Substantia nigra (tissue), 51 donors: ENCODE measurements at places on chromosomes 13 and 19.

DNA sequence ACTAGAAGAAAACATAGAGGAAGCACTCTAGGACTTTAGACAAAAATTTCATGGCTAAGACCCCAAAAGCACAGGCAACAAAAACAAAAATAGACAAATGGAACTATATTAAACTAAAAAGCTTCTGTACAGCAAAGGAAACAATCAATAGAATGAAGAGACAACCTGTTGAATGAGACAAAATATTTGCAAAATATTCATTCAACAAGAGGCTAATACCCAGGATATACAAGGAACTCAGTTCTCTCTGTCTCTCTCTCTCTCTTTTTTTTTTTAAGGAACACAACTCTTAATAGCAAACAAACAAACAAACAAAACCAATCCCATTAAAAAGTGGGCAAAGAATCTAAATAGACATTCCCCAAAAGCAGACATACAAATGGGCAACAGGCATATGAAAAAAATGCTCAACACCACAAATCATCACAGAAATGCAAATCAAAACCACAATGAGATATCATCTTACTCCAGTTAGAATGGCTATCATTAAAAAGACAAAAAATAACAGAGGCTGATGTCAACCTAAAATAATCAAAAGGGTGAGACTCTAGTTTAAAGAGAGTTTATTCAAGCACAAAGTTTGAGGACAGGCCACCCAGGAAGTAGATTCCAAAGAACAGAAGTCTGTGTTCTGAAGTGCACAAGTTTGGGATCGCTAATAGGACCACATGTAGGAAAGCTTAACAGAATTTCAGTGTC, 27.1 kb upstream of the SLC7A9 start:
- DNase-seq = no peak

GRCh38 chr19:57720878-57721277, 6.5 kb downstream of the ZNF671 start:
- DNase-seq = no peak

GRCh38 chr13:108056278-108056677, 159.1 kb downstream of the LIG4 start:
- DNase-seq = no peak

- no peak for DNase-seq
Measured at GRCh38 chr19:52673014-52673413, 34.9 kb upstream of the ZNF83 start.

GRCh38 chr13:112877539-112877938, 91.5 kb upstream of the MCF2L start:
- DNase-seq = no peak

- no peak for DNase-seq
Measured at GRCh38 chr19:31963746-31964145, 381.7 kb upstream of the ZNF507 start.

DNA sequence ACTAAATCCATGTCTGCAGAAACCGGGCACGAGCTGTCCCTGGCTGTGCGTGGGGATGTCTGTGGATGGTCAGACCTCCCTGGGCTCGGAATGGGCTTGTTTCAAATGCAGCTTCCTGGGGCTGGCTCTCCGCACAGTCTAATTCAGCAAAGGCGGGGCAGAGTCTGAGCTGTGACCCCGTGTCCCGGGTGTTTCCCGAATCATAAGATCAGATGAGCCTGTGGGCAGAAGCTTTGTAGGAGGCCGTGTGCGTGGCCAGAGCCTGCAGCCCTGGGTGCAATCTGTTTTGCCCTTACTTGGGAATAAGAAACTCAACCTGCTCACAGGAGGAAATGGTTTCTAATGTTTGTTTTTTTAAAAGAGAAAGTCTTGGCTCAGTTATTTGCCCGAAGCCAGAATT, 13.9 kb upstream of the GNA11 start:
- DNase-seq = no peak

GRCh38 chr13:30572859-30573275, 44.9 kb upstream of the USPL1 start:
- DNase-seq = no peak

DNA sequence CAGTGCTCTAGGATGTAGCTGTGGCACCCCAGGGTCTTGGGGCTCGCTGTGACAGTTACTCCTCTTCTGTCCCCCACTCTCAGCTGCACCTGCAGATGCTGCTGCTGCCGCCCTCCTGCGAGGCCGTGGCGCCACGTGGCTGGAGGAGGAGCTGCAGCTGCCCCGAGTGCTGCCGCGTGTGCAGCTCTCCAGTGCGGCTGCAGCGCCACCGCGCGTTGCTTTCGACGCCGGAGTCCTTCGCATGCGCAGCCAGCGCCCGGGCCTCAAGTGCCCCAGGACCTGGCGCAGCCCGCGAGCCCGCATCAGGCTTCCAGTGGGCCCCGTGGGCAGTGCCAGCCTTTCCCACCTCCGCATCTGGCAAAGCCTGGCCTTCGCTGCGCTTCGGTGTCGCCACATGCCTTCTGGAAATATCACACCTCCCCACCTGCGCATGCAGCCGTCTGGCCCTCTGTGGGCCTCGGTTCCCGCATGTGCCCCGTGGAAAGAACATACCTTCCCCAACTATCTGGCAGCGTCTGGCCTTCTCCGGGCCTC, 692 bp upstream of the ZNF580 start:
- DNase-seq = peak; percentile 51

- peak; percentile 17 for DNase-seq
Measured at GRCh38 chr19:30666301-30666803, 294.2 kb downstream of the ZNF536 start.

GRCh38 chr19:33805313-33805712, 8.6 kb downstream of the KCTD15 start:
- no peak for DNase-seq

GRCh38 chr13:67008075-67008668, 222.0 kb downstream of the PCDH9 start:
- no peak for DNase-seq

- DNase-seq = no peak
Measured at GRCh38 chr13:22427066-22427465, 753.7 kb upstream of the SGCG start.

DNA sequence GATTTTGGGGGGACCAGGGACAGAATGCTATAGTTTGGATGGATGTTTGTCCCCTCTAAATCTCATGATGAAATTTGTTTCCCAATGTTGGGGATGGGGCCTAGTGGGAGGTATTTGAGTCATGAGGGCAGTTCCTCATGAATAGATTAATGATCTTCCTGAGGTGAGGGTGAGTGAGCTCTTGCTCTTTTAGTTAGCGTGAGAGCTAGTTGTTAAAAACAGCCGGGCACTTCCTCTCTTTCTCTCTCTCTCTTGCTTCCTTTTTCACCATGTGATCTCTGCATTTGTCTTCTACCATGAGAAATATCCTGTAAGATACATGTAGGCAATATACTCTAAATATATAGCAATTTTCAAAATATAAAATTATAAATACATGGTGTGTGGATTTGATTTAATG, 290.8 kb upstream of the PCDH9 start:
- DNase-seq = no peak

DNA sequence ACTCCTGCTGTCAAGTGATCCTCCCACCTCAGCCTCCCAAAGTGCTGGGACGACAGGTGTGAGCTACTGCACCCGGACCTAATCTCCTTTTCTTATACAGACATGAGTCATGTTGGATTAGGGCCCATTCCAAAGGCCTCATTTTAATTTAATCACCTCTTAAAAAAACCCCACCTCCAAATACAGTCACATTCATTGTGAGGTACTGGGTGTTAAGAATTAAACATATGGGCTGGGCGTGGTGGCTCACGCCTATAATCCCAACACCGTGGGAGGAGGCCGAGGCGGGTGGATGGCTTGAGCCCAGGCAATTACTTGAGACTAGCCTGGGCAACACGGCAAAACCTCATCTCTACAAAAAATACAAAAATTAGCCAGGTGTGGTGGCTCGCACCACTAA, 46.6 kb downstream of the PIN1 start:
- no peak for DNase-seq

- no peak for DNase-seq
Measured at GRCh38 chr13:110424569-110425443, 117.7 kb downstream of the COL4A2 start.

- no peak for DNase-seq
Measured at GRCh38 chr13:62057286-62057685, 641.6 kb upstream of the PCDH20 start.

- DNase-seq = no peak
Measured at GRCh38 chr13:112447761-112448603, 71.8 kb downstream of the SPACA7 start.

GRCh38 chr13:46666727-46667456, 113.9 kb downstream of the LRCH1 start:
- no peak for DNase-seq

- no peak for DNase-seq
Measured at GRCh38 chr13:60032851-60033250, 130.9 kb downstream of the DIAPH3 start.

- no peak for DNase-seq
Measured at GRCh38 chr13:53285896-53286430, 257.4 kb downstream of the OLFM4 start.

DNA sequence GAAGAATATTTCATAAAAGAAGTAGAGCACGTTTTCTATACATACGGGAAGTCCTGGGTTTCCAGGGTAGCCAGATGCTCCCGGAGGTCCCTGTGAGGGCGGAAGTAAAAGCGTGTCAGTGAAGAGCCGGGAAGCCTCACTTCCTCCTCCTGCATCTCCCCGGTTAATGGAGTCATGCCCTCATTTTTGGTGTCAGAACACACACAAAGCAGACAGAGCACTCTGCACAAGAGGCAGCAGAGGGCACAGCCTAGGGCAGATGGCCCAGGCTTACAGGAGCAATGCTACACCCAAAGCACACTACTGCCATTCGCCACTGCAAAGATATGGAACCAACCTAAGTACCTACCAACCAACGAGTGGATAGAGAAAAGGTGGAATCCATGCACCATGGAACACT, 94.4 kb downstream of the COL4A1 start:
- DNase-seq = no peak

- no peak for DNase-seq
Measured at GRCh38 chr19:39021063-39021462, 11.3 kb downstream of the FBXO27 start.

- peak; percentile 73 for DNase-seq
Measured at GRCh38 chr19:16467581-16467980, 4.2 kb downstream of the EPS15L1 start.

DNA sequence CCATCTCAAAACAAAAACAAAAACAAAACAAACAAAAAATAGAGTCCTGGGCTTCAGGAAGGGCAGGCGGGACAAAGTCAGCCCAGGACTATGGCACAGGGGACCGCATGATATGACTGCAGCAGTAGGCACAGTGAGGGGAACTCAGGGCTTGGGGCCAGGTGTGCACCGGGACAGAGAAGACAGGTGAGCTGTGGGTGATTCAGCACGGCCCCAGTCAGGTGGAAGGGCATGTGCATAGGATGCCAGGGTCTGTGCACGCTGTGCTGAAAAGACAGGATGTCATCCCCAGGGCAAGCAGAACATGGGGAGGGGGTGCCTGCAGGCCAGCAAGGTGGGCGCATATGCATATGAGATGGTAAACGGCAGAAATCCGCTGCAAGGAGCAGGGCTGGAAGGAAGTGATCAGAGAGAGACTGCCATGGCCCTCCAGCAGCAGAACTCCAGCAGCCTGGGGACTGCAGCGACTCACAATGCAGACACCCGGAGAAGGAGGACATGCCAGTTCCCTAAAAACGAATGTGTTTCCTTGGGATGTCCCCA, 15.0 kb downstream of the EPS15L1 start:
- DNase-seq = no peak

DNA sequence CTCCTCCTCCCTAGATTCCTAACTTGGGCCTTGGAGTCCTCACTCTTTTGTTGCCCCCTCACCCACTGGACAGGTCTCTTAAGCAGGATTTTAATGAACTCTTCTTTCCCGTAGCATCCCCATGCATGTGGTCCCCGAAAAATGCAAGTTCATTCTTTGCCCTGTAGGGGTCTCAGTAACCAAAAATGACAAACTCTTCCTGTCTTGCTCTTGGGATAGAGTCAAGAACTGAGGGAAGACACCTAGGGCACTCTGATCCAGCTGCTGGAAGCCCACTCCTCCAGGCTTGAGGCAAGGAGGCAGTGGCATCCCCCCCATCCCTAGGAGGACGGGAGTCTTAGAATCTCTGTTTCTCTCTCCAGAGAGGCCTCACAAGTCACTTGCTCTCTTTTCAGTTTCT, 987.0 kb downstream of the DIAPH3 start:
- no peak for DNase-seq

GRCh38 chr13:52999093-52999696, 29.4 kb upstream of the OLFM4 start:
- DNase-seq = no peak

GRCh38 chr13:27821566-27821965, 29.3 kb downstream of the GSX1 start:
- no peak for DNase-seq

- DNase-seq = no peak
Measured at GRCh38 chr19:17719730-17720400, 585 bp downstream of the MAP1S start.

GRCh38 chr19:47145639-47146486, 15.2 kb downstream of the SAE1 start:
- DNase-seq = no peak

DNA sequence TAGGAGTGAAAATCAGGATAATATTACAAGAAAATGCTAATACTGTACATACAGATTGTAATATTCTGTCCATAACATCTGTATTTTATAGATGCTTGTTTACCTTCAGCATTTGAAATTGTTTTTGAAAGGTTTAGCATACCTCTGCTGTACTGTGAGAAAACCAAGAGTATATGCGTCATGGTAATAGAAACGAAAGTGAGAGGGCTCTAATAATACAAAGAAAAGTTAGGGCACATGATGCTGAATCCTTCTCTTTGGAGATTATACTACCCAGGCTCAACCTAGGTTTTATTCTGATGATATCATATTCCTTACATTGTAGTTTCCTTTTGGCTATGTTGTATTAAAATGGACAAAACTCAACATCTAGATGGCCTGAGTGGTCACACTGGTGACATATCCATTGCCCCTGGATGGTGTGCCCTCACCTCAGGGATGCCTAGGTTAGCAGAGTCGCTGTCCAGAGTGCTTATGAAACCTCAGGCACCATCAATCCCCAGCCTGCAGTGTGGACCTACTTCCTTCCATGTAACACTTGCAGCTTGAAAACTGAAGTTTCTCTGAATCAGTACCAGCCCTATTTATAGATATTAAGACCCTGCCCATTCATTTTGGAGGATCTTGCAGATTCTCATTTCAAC, 253.7 kb downstream of the KCTD12 start:
- DNase-seq = no peak

- no peak for DNase-seq
Measured at GRCh38 chr13:64083811-64084210, 2668.2 kb upstream of the PCDH20 start.

GRCh38 chr13:85772367-85772766, 26.9 kb downstream of the SLITRK6 start:
- no peak for DNase-seq

- no peak for DNase-seq
Measured at GRCh38 chr13:113792886-113793717, 34.1 kb downstream of the TMEM255B start.

GRCh38 chr19:10565028-10565566, 713 bp downstream of the KRI1 start:
- no peak for DNase-seq

- no peak for DNase-seq
Measured at GRCh38 chr13:47454986-47455385, 546.1 kb downstream of the SUCLA2 start.

- DNase-seq = no peak
Measured at GRCh38 chr13:105445796-105446195, 1089.7 kb downstream of the EFNB2 start.

GRCh38 chr19:16886305-16886880, 2.4 kb upstream of the F2RL3 start:
- no peak for DNase-seq
